Stimulated activated CD8-positive, alpha-beta memory T cell treated with anti-CD3 and anti-CD28 coated beads, Interleukin-7, amount 100 ng/mL, for 1 hour (primary cell): ENCODE measurements at places on chromosomes 2 and 18.

DNA sequence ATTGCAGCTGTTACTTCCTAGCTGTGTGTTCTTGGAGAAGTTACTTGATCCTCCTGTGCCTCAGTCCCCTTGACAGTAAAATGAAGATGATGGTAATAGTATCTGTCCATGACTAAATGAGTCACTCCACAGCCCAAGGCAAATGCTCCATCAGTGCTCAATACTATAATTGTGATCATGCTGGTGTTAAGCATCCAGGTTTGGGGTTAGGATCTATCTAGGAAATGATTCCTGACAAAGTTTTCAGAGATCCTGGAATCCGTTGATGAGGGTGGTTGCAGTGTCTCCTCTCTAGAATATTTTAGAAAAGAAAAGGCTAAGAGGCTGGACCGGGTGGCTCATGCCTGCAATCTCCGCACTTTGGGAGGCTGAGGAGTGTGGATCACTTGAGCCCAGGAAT lies 2.7 kb upstream of the PRELID3A start:
- no peak for DNase-seq

- DNase-seq, result no peak
These were observed 57.3 kb upstream of the SULT1C3 start for GRCh38 chr2:108182489-108182888.

DNA sequence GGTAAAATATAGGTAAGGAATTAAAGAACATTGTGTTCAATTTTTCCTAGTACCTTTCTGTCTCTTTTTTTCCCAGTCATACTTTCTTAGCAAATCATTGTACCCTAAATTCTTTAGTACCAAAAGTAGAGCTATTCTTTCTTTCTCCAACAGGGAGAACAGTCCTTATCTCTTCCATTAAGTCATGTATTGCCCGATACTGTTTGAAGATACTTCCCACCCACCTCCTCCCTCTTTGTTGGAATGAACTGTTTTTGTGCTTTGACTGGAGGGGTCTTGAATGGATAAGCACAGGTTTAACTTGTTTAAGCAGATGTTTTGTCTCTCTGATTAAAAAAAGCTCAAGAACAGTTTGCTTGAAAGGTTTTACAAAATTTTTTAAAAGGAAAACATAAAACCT lies 41.3 kb downstream of the RAB10 start:
- DNase-seq, result no peak

GRCh38 chr2:32498306-32498705 lies 129.5 kb upstream of the TTC27 start:
- DNase-seq, result no peak

DNA sequence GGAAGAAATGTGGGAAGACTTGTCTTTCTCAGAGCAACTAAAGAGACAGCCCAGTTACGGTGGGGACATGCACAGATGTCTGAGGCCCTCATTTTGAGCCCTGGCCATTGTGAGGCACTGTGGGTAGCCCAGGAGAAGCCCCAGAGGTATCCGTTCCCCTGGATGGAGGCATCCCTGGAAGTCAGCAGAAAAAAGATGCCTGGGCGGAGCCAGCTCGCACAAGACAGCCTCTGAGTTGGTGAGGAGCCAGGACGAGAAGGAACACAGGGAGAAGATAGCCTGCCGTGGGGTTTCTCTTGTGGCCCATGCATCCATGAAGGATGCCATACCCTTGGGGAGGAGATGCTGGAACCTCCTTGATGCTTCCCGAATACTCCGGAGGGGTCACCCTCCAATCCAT lies 56.9 kb upstream of the SEMA4C start:
- no peak for DNase-seq

GRCh38 chr2:237194906-237195305 lies 109.2 kb downstream of the COPS8 start:
- no peak for DNase-seq

DNA sequence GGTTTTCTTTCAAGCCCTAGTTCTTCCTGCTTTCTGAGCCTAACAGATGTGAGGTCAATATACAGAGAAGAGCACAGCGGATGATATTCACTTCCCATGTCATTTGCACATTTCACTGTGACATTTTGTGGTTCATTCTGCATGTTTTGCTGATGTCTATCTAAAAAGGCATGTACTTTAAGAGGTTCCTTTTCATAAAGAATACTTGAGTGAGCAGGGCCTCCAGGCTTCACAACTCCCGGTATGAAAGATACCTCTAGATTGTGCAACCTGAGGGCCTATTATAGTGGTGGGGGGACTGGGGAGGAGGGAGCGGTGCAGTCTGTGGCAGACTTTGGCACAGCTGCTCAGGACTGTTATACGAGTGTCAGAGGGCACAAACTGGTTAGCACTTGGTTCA lies 54.6 kb downstream of the CPO start:
- DNase-seq, result no peak

DNA sequence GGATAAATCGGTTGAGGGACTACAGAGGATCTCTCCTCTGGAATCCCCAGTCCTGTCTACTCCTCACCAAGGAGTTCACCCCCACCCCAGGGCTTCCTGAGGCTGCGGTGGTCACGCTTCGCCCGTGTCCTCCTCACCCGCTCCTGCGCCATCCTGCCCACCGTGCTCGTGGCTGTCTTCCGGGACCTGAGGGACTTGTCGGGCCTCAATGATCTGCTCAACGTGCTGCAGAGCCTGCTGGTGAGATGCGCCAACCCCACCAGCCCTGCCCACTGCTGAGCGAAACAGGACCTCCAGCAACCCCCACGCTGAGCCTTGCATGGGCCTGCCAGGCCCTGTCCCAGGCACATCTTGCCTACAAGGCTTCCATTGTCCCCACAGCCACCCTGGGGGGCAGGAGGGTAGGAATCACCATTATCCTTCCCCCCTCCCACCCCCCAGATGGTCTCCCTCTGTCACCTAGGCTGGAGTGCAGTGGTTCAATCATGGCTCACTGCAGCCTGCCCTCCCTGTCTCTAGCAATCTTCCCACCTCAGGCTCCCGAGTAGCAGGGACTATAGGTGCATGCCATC lies 6.7 kb upstream of the CTDSP1 start:
- DNase-seq, result no peak

GRCh38 chr18:10085416-10085815 lies 171.6 kb downstream of the VAPA start:
- no peak for DNase-seq

DNA sequence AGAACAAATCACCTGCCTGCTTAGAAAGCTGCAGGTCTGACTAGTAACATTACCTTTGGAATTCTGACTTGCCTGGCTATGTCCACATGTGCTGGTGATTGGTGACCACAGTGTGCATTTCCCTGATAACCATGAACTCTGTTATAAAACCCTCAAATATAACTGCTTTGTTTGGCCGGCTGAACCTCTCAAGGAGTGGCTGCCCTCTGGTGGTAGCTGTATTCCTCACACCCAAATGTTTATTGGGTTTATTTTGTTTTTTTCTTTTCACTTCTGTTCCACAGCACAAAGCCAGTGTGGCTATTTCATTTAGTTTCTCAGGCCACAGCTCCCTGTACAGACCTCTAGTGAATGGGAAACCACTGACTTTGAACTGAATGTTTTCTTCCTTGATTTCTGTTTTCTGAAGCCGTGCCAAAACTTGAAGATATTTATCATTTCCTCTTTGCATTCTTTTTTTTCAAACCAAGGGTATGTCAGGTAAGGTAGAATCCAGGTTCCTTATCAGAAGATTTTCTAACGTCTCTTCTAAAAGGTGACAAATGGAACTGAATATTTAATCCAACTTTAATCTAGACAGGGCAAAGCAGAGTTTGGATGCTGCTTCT lies 549.0 kb upstream of the VRK2 start:
- no peak for DNase-seq

GRCh38 chr2:74867841-74868658 lies 34.1 kb downstream of the HK2 start:
- no peak for DNase-seq

DNA sequence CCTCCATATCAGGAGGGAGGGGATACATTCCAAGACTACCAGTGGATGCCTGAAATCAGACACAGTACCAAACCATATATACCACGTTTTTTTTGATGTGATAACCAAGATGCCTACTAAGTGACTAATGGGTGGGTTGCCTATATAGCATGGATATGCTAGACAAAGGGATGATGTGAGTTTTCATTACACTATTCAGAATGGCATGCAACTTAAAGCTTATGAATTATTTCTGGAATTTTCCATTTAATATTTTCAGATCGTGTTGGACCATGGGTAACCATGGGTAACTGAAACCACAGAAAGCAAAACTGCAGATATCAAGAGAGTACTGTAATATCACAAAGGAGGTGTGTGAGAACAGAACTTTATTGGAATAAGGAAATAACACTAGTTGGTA lies 39.6 kb upstream of the CRACDL start:
- no peak for DNase-seq

DNA sequence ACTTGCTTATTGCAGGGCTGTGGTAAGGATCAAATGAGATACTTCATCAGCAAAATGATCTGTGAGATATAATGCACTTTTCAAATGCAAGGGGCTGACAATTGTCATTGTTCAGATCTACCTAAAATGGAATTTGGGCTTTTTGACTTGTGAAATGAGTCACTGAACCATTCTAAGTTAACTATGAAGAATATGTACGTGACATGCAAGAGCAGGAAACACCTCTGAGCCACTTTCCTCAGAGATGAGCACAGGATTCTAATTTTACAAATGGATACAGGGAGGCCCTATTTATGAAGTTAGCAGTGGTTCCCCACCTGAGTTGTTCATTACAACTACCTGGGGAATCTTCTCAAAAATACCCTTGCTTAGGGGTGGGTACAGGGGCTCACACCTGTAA lies 26.7 kb downstream of the CTLA4 start:
- no peak for DNase-seq

DNA sequence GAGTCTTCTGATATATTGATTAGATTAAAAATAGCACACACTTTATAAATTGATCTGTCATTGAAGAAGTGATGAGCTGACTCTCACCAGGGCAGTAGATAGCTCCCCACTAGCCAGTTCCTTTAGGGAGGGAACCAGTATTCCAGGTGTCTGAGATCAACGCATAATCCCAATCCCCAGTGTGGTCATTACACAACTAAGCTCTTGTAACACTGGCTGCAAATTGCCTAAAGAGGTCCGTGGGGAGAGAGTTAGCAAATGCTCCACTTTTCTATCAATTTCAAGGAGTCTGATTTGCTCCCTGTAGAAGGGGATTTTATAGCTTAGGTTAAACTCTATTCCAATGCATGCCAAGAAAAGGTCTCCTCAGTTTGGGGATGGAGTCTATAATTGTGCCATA lies 7.7 kb downstream of the SLC14A1 start:
- no peak for DNase-seq

- no peak for DNase-seq
These were observed 265.5 kb upstream of the PARD3B start for GRCh38 chr2:204279819-204280218.

DNA sequence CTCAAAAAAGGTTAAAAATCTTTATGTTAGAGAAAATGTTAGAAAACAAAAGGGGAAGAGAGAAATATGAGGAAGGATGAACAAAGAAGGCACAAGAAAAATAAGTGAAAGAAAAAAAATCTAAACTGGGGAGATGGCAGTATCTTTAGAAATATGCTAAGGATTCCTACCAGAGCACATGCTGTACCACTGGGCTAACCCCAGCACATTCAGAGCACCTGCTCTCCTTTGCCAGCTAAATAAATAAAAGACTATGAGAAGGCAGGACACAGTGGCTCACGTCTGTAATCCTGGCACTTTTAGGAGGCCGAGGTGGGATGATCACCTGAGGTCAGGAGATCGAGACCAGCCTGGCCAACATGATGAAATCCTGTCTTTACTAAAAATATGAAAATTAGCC lies 92.2 kb upstream of the CDKL4 start:
- no peak for DNase-seq

DNA sequence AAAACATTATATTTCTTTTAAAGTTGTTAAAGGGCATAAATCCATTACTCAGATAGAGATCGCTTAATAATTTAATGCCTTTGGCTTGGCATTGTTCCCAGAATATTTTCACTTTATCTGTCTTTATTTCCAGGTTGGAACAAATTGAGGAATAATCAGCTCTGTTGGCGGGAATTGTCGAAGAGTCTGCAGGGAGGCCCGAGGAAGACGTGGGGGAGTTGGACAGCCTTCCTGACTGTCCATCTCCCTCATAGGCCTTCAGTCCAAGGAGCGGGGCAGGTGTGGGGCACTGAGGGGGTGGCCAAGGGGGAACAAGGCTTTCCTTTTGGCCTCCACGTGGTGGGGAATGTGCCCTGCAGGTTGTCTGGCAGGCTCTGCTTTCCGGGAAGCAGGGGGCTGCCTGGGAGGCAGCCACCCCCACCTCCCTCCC lies 179.6 kb downstream of the ZBTB7C start:
- no peak for DNase-seq

GRCh38 chr2:105592288-105592687 lies 152.4 kb upstream of the NCK2 start:
- DNase-seq, result no peak

DNA sequence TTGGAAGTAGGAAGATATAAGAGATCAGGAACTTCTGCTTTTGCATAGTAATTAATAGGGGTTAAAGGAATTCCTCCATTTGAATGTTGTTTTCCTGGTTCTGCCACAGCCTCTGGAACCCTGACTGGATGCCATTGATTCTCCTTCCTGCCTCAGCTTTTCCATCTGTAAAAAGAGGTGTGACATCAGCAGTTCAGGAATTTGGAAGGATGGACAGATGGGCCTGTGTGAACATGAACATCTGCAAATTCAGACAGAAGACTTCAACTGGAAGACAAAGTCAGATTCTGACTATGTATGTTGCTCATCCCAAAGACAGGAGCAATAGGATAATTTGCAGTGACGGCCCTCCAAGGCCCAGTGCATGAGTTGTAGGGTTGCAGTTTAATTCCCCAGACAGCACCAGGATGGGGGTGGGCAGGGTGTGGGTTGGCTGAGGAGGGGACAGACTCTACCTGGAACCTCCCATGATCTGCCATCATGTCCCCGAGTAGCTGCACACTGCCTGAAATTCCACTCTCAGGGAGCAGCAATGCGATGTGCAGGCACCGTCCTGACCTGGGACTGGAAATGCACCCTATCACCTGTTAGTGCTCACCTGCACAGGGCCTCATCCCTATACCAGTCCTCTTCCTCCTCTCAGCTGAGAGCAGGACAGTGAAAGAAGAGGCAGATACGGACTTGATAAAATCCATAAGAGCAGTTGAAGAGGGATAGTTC lies 98.9 kb upstream of the EPAS1 start:
- DNase-seq, result no peak

DNA sequence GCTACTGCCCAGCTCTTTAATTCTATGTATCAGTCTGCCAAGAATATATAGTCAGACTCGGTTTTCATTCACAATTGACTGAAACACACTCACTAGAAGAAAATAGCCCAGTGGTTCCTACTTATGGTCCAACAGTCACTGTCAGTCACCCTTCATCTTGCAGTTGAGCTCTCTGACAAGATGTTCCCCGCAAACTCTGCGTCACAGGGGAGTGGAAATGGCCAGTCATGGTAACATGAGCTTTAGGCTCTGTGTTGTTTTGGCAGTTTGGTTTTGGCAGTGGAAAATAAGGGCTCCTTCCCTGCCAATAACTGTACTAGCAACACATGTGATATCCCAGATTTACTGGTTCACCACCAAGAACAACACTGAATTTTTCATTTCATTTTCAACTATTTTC lies 122.5 kb downstream of the PRPF40A start:
- DNase-seq, result no peak

GRCh38 chr2:9008951-9009664 lies 5.6 kb upstream of the MBOAT2 start:
- no peak for DNase-seq
